Spleen (tissue), 13 donors: ENCODE measurements at places on chromosomes 16 and 17. TPM values are rescaled to one million over a fixed set of nuclear protein-coding genes. Genes with fewer than 3 reads are reported as not detected.

TMEM238L gene
- not detected for total RNA-seq

TMEM88 gene
- total RNA-seq, result 31.8 TPM

SGF29 gene
- total RNA-seq, result 28.8 TPM

KRT222 gene
- 5.3 TPM for total RNA-seq

MRPS7 gene
- 38.4 TPM for total RNA-seq

VASN gene
- total RNA-seq, result 20.4 TPM

CBLN1 gene
- not detected for total RNA-seq

- no peak for DNase-seq
- H3K36me3 ChIP-seq, result peaks cover 42% of the 10 kb centered on the region
- H3K27ac ChIP-seq, result no peak overlapping the region
- H3K4me1 ChIP-seq, result peaks cover 16% of the 10 kb centered on the region
- H3K4me3 ChIP-seq, result no peak overlapping the region
- no peaks in the 10 kb centered on the region for H3K27me3 ChIP-seq
Measured at GRCh38 chr16:11183035-11183812, 72.8 kb downstream of the SOCS1 start.

- no peak for DNase-seq
- no peaks in the 10 kb centered on the region for H3K36me3 ChIP-seq
- H3K4me1 ChIP-seq, result no peaks in the 10 kb centered on the region
- no peak overlapping the region for H3K4me3 ChIP-seq
- no peak overlapping the region for H3K27ac ChIP-seq
- H3K27me3 ChIP-seq, result no peaks in the 10 kb centered on the region
Measured at GRCh38 chr17:66855204-66855603, 20.3 kb downstream of the CACNG5 start.

DNA sequence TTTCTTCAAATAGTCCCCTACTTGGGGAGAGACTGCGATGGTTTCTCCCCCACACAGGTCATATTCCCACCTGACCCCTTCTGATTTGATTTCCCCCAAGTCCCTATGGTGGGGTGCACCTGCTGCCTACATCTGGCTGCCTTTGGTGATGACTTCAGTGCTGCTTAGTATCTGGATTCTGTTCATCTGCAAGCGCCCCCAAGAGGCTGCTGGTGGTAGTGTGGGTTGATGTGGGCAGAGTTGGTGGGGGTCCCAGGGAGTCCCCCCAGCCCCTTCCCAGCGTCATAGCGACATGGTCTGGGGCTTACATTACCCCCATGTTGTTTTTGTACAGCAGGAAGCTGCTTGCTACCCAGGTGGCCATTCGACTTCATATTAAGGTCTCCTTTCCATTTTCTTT is 99.2 kb downstream of the NTN1 start:
- no peaks in the 10 kb centered on the region for H3K27me3 ChIP-seq
- no peaks in the 10 kb centered on the region for H3K36me3 ChIP-seq
- no peak overlapping the region for H3K4me3 ChIP-seq
- DNase-seq, result no peak

- peaks cover 18% of the 10 kb centered on the region for H3K4me1 ChIP-seq
- H3K27me3 ChIP-seq, result no peaks in the 10 kb centered on the region
- DNase-seq, result no peak
- H3K4me3 ChIP-seq, result no peak overlapping the region
- no peak overlapping the region for H3K27ac ChIP-seq
Measured at GRCh38 chr17:66717641-66718058, 117.3 kb upstream of the CACNG5 start.

GRCh38 chr16:58280846-58281301 is 14.0 kb downstream of the PRSS54 start:
- H3K27me3 ChIP-seq, result no peaks in the 10 kb centered on the region
- H3K4me1 ChIP-seq, result no peaks in the 10 kb centered on the region
- no peak overlapping the region for H3K27ac ChIP-seq
- no peak overlapping the region for H3K4me3 ChIP-seq
- no peak for DNase-seq

DNA sequence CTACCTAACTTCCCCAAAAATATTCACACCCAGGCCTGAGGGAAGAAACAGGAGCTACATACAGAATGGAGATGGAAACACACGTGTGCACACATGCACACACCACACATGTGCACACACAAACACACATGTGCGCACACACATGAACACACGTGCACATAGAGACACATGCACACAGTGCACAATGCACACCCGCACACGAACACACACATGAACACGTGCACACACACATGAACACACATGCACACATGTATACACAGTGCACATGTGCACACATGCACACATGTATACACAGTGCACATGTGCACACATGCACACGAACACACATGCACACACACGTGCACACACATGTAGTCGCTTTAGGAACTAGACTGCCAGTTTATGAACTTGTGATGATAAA is 18.8 kb downstream of the CA5A start:
- H3K27me3 ChIP-seq, result no peaks in the 10 kb centered on the region
- no peak for DNase-seq
- no peaks in the 10 kb centered on the region for H3K36me3 ChIP-seq
- H3K4me3 ChIP-seq, result no peak overlapping the region
- H3K4me1 ChIP-seq, result no peaks in the 10 kb centered on the region

GRCh38 chr17:17201907-17202306 is 4.2 kb downstream of the PLD6 start:
- no peaks in the 10 kb centered on the region for H3K36me3 ChIP-seq
- no peak overlapping the region for H3K27ac ChIP-seq
- no peaks in the 10 kb centered on the region for H3K27me3 ChIP-seq
- H3K4me1 ChIP-seq, result peaks cover 16% of the 10 kb centered on the region
- H3K4me3 ChIP-seq, result no peak overlapping the region

GRCh38 chr17:81206166-81206565 is 16.6 kb downstream of the CEP131 start:
- no peak for DNase-seq
- peaks cover 10% of the 10 kb centered on the region for H3K4me1 ChIP-seq
- H3K4me3 ChIP-seq, result no peak overlapping the region
- no peaks in the 10 kb centered on the region for H3K36me3 ChIP-seq

DNA sequence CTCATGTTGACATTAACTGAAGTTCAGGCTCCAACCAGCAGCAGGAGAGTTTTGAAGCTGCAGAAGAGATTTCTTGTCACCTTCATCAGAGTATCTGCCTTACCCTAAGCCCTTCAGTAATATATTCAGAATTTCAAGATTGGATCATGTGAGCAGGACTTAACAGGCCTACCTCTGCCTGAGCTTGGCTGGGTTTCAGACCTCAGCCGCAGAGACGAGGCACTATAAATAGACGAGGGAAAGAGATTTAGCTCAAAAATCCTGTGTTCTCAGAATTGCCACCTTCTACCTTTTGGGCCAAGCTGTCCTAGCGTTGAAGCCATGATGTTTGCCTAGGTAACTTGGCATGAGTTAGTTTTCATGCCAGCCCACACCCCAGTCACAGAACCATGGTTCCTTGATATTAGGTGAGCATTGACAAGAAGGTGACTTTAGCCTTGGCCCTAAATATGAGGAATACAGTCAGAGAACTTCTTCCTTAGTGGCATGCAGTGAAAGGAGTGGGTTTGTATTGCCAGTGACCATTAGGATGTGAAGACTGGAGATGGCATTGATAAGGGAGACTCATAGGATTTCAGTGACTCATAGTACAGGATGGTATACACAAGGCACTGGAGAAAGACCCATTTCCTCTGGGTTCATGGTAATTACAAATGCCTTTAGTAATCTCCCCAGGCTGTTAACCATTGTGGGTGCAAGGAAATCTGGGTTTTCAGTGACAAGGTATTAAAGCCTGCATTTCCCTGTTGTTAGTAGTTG is 224.3 kb downstream of the MSI2 start:
- peaks cover 44% of the 10 kb centered on the region for H3K4me1 ChIP-seq
- no peak overlapping the region for H3K4me3 ChIP-seq
- no peaks in the 10 kb centered on the region for H3K27me3 ChIP-seq
- no peaks in the 10 kb centered on the region for H3K36me3 ChIP-seq
- H3K27ac ChIP-seq, result no peak overlapping the region

GRCh38 chr16:68283801-68284598 is 19.7 kb downstream of the SLC7A6 start:
- peak overlapping the region; percentile 4 for H3K4me3 ChIP-seq
- H3K27ac ChIP-seq, result peak overlapping the region; percentile 64
- no peak for DNase-seq
- H3K27me3 ChIP-seq, result no peaks in the 10 kb centered on the region
- peaks cover 58% of the 10 kb centered on the region for H3K4me1 ChIP-seq
- peaks cover 55% of the 10 kb centered on the region for H3K36me3 ChIP-seq

DNA sequence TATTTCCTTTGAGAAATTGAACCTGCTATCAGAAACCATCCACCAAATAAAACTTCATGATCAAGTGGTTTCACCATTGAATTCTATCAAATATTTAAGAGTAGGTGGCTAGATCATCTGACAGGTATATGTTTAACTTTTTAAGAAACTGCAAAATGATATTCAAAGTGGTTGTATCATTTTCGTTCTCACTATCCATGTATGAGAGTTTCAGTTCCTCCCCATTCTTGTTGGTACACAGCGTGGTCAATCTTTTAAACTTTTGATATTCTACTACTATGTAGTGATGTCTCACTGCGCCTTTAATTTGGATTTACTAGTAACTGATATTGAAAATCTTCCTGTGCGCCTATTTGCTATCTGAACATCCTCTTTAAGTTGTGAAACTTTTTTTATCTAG is 163.7 kb downstream of the CYB561 start:
- H3K4me3 ChIP-seq, result no peak overlapping the region
- DNase-seq, result no peak
- no peak overlapping the region for H3K27ac ChIP-seq
- H3K27me3 ChIP-seq, result no peaks in the 10 kb centered on the region
- no peaks in the 10 kb centered on the region for H3K36me3 ChIP-seq

- DNase-seq, result no peak
- no peak overlapping the region for H3K4me3 ChIP-seq
- no peak overlapping the region for H3K27ac ChIP-seq
- peaks cover 80% of the 10 kb centered on the region for H3K4me1 ChIP-seq
- no peaks in the 10 kb centered on the region for H3K27me3 ChIP-seq
- peaks cover 30% of the 10 kb centered on the region for H3K36me3 ChIP-seq
Measured at GRCh38 chr17:42138749-42139492, 15.9 kb downstream of the RAB5C start.

DNA sequence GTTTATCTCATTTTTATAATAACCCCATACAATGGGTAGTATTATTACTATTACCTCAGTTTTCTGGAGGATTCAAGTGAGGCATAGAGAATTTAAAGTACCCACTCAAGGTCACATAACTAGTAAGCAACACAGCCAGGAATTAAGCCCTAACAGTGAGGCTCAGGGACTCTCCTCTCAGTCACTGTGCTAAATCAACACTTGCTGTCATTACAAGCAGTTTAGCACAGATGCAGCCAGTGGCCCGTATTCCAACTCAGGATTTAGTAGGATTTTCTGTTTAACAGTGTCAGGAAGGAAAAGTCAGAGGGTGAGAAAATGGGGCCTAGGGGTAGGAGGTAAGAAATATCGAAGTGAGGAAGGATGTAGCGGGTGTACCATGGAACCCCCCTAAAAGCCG is 536.9 kb downstream of the TMEM114 start:
- H3K27ac ChIP-seq, result no peak overlapping the region
- no peaks in the 10 kb centered on the region for H3K27me3 ChIP-seq
- no peak overlapping the region for H3K4me3 ChIP-seq

DNA sequence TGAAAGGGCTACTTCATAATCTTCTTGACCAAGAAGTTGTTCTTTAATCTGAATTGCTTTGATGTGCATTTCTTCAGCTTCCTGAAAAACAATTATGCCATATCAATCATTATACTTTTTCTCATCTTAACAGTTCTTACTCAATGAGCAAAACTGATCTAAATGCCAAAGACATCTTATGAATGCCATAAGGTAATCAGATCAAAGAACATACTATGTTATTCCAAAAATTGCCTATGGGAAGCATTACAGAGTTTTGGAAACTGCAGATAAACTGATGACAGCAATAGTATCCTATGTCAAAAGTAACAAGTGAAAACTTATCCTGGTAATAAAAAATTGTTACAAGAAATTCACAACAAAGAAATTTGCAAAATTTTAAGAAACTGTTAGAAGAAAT is 29.7 kb downstream of the CHCT1 start:
- no peak for DNase-seq
- no peak overlapping the region for H3K4me3 ChIP-seq
- H3K27ac ChIP-seq, result no peak overlapping the region

DNA sequence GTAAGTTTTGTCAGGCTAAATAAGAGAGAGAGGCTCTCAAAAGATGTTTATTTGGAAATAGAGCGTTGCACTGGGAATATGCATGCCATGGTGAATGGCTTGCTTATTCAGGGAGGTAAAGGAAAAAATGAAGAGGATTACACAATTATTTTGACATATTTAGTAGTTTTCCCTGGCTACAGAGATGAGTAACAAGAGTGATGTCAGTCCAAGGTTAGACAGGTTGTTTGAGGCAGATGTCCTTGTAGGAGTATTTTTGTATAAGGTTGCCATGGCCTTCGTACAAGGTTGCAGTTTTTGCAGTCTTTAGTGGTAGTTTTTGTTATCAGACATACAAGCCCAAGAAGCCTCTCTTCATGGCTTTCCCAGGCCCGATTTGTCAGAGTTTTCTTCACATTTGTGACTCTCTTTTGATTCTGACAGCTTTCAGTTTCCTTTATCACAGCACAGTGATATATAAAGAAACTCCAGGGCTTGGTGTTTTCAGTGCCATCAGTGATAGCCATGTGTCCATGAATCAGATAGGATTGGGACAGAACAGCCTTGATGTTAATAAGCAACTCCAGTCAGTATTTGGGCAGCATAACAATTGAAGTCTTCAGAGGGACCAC is 18.7 kb upstream of the LGALS9 start:
- DNase-seq, result no peak
- H3K27me3 ChIP-seq, result no peaks in the 10 kb centered on the region
- H3K36me3 ChIP-seq, result no peaks in the 10 kb centered on the region
- no peaks in the 10 kb centered on the region for H3K4me1 ChIP-seq
- no peak overlapping the region for H3K4me3 ChIP-seq

- DNase-seq, result no peak
- peaks cover 25% of the 10 kb centered on the region for H3K4me1 ChIP-seq
- no peak overlapping the region for H3K4me3 ChIP-seq
- peaks cover 57% of the 10 kb centered on the region for H3K36me3 ChIP-seq
Measured at GRCh38 chr17:49402706-49403105, 12.0 kb downstream of the PHB1 start.
